ENCODE measurements at places on chromosomes 11 and 22.
A peak's percentile ranks its signal among the peaks of the same experiment; 100 is the strongest.

DNA sequence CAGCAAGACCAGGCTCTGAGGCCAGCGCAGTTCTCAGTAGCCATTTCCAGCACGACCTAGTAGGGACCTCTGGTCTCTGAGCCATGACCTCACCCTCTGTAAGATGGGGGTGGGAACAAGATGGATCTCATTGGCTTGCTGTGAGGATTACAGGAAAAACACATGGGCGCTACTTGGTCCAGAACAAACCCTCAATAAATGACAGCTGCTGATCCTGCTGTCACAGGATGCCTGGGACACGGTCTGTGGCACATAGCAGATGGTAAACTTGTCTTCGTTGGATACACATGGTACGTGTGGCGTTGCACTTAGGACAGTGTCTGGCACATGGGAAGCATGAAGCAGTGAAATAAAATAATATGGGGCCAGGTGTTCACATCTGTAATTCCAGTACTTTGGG, 4.5 kb upstream of the KCTD17 start:
- DNase-seq = no peak

GRCh38 chr11:19656140-19656541, 56.5 kb upstream of the NAV2 start:
- DNase-seq = no peak

GRCh38 chr11:67542971-67543370, 19.7 kb upstream of the CABP2 start:
- DNase-seq = no peak

DNA sequence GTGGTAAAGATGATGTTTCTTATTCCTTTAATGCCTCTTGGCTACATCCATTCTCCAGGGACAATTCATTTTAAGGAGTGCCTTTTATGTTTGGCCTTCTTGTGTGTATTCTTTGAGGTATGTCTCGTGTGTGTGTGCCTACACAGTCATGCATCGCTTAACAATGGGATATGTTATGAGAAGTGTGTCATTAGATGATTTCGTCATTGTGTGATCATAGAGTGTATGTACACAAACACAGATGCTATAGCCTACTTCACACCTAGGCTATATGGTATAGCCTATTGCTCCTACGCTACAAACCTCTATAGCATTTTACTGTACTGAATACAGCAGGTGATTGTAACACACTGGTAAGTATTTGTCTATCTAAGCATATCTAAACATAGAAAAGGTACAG, 23.0 kb downstream of the ZNF202 start:
- no peak for DNase-seq

DNA sequence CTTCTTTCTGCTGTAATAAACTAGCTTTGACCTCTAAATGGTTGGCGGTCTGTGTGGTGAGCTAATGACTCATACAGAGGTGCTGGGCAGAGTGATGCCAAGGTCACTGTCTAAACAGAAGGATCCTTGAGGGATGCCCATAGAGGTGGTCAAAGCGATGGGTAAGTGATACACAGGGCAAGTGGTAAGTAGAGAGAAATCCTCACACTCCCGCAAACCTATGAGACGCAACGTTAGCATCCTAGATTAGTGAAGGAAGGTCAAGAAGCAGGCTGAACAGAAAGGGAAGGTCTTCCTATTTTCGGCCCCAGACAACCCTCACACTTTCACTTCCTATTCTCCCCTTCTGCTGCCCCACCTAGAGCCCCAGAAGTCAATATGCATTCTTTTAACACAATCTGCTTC, 65.6 kb upstream of the SESN3 start:
- DNase-seq = no peak

GRCh38 chr22:45072322-45072903, 62.6 kb upstream of the PHF21B start:
- DNase-seq = no peak

- no peak for DNase-seq
Observed at GRCh38 chr11:72430741-72431570, 3.4 kb downstream of the CLPB start.

DNA sequence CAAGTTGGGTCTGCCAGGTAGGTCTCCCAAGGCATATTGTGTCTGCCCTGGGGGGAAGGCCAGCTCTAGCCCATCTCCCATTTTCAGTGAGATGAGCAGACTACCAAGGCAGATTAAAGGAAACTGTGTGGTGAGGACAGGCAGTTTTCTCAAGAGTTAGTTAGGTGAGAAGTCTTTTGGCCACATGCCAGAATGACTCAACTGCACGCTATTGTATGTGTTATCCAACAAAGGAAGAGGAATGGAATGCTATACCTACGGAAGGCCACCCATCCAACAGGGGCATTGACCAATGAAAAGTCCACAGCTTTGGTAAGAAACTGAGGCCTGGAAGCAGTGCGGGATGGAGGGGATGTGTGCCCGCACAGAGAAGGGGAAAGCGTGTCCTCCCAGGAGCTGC, 941.7 kb downstream of the NTM start:
- no peak for DNase-seq

DNA sequence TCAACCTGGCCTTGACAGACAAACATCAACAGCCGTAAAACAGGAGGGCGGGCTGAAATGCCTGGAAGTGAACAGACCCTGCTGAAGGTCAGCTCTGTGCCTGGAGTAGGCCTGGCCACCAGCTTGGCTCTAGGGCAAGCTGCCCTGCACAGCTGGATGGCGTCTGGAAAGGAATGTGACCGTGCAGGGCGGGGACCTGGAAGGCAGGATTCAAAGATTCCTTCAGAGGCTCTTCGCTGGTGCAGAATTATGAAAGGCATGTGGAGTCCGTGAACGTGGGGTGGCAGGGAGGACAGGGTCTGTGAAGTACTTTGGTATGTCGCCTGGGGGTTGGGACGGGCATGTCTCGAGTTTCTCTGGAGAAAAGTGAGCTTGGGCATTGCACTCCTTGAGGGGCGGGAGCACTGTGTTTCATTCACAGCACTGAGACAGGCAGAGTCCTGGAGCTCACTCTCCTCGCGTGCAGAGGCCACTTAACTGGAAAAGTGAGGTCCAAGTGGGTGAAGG, 1.5 kb downstream of the EHD1 start:
- no peak for DNase-seq

GRCh38 chr22:37282385-37282677, at the start of gene CYTH4:
TSS of gene CYTH4 (plus strand) at chr22:37282508. CDS start at chr22:37282570, 62 bp downstream.
- no peak for DNase-seq

DNA sequence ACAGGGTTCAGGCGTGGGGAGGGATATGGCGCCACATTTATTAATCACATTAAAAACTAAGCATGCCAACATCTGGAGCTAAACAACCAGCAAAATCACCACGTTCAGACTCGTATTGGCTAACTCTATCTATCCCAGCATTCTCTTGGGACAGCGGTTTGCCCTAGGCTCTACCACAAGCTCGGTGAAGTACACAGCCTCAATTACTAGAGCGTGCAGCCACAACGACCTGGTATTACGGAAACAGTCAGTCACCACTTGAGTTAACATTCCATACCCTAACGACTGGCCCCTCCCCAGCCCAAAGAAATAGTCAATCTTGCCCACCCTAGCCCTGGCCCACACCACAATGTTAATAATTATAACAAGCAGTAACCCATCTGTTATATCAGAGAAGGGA, 32.1 kb downstream of the APOL5 start:
- DNase-seq = no peak

GRCh38 chr22:23109441-23109978, 32.3 kb downstream of the RSPH14 start:
- no peak for DNase-seq

GRCh38 chr11:5204787-5205186, 4.3 kb upstream of the OR51V1 start:
- no peak for DNase-seq

- DNase-seq = no peak
Observed at GRCh38 chr11:62613291-62613778, 278 bp downstream of the ROM1 start.

DNA sequence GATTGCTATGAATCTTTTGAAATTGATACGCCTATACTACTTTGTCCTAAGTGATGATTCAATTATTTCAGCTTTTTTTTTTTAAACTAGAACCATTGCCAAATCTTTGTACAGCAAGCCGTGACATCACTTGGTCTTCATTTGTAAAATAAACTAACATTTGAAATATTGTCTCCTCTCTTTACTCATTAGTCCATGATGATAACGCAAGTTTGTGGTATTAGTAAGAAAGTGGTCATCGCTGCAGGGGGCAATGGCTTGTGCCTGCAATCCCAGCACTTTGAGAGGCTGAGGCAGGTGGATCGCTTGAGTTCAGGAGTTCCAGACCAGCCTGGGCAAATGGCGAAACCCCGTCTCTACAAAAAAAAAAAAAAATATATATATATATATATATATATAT, 12.9 kb upstream of the ARHGAP42 start:
- no peak for DNase-seq

GRCh38 chr11:13294771-13295579, 17.4 kb downstream of the BMAL1 start:
- peak; percentile 44 for DNase-seq

DNA sequence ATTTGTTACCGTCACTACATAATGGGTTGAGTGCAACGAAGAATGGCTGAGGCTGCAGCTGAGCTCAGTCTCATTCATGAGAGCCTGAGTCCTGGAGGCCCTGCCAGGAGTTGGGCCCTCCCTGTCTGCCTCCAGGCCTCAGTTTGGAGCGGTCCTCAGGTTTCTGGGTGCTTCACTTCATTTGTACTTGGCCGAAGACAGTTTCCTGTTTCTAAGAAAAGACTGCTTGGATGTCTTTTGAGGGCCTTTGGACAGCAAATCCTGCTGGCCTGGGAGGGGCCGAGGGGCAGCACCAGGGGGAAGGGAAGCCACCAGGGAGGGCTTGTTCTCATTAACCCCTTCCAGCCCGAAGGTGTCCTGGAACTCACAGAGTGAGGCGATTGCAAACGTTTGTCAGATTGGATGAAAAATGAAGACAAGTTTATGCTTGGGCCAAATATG, 163.1 kb downstream of the ETS1 start:
- no peak for DNase-seq

GRCh38 chr11:98895936-98896335, 124.8 kb upstream of the CNTN5 start:
- peak; percentile 55 for DNase-seq

DNA sequence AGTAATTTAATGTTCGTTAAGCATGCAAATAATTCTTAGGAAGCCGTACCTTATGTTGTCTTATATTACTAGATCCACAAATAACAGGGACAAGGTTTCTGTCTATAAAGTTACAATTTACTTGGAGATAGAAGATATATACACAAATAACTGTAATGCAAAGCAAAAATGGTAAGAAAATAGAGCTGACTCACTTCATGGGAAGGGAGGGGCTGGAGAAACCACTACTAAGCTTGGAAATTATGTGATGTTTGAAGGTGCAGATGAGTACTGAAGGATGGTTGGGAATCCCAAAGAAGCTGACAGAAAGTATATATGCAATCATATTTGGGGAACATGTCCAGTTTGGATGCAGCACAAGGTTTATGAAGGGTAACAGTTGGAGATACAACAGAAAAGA, 4.0 kb downstream of the NPAT start:
- no peak for DNase-seq

DNA sequence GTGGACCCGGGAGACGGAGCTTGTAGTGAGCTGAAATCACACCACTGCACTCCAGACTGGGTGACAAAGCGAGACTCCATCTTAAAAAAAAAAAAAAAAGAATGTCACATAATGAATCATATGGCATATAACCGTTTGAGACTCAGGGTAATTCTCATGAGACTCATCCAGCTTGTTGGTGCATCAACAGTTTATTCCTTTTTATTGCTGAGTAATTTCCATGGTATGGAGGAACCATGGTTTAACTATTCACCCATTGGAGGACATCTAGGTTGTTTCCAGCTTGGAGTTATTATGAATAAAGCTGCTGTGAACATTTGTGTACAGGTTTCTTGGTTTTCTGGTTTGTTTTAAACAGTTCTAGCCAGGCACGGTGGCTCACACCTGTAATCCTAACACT, 25.3 kb downstream of the PPARA start:
- DNase-seq = no peak

- DNase-seq = no peak
Observed at GRCh38 chr22:32880893-32881596, 79.5 kb downstream of the TIMP3 start.

DNA sequence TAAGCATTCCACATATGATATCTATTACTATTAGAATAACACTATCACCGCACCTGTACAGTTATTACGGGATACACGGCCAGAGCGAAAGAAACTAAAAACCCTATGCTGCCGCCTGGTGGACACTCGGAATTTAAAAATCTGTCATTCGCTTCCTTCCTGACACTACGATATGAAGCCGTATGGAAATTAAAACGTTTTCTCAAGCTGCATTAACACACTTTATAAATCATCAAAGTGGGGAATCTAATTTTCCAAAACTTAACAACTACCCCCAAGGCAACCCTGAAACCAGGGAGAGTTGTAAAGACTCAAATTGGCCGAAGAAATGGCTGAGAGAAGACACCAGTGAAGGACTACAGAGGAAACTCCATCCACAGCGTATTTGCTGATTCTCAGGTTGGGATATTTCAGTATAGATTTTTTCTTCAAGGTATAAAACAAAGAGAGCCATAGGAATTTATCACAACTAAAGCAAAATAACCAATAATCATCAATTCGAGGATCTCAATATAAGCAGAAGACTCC, 1.4 kb downstream of the CCDC73 start:
- peak; percentile 23 for DNase-seq

DNA sequence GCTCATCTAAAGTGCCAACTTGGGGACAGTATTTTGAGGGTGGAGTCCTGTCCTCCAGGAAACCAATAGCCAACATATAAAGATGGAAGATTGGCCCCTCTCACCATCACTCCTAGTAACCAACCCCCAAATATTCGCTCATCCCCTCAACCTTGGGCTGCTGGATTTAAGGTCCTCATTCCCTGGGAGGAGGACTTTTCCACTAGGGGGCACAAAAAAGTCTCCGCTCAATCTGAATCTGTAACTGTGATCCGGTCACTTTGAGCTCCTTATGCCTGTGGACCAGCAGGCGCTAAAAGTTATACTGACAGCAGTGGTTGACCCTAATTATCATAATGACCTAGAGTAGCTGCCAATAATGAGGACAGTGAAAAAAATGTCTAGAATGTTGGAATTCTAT, 20.5 kb upstream of the CLPB start:
- DNase-seq = no peak

DNA sequence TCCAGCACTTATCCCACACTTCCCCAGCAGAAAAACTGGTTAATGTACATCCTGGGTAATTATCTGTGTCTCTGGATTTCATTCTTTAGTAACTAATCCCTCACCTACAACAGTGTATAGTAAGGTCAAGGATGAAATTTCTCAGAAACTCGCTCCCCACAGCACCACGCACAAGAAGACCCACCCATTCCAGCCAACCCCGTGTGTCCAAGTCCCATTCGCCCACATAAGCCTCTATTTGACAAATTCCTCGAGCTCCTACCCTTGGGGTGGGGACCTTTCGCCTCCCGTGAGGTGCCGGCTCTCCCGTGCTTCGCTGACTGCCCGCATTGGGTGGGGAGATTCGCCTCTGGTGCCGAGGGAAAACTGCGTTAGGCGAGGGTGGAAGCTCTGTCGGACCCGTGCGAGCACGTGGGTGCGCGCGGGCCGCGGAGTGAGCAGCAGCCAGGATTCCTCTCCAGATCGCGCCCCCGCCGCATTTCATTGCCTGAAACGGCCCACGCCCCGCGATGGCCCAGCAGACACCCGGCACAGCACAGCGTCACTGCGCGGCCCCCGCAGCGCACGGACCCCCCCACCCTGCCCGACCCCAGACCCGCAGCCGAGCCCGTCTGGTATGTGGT, 866 bp downstream of the EXPH5 start:
- no peak for DNase-seq
